GM12878 (cell line): ENCODE measurements at places on chromosomes 11 and 22.

DNA sequence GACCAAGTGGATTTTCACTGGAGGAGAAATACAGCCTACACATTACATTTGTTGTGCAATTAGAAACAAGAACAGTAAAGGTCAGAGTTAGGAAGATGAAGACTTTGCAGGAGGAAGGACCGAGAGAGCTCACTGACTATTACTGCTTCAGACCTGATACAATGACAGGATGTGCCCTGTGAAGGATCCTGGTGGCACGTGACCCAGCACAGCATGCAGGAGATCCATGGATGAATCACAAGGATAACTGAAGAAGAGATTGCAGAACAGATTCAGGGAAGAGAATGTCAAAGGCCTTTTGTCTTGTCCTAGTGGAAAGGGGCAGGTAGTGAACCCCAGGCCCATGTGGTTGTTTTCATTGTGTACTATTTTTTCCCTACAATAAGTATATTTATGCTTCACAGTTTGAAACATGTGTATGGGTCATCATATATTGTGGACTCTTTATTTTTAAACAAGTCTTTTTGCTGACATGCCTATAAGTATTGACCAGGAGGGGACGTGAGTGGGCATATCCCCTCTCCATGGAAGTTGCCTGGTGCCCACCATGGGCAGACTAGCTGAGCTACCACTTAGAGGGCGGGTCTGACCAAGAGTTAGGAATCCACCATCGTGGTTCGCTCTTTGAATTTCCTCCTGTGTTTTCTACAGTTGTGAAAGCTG lies 44.3 kb downstream of the RASSF10 start:
- DNase-seq: no peak

GRCh38 chr11:34044664-34045485 lies 6.7 kb upstream of the CAPRIN1 start:
- DNase-seq: no peak

GRCh38 chr11:10401256-10401655 lies 53.8 kb upstream of the AMPD3 start:
- no peak for DNase-seq

DNA sequence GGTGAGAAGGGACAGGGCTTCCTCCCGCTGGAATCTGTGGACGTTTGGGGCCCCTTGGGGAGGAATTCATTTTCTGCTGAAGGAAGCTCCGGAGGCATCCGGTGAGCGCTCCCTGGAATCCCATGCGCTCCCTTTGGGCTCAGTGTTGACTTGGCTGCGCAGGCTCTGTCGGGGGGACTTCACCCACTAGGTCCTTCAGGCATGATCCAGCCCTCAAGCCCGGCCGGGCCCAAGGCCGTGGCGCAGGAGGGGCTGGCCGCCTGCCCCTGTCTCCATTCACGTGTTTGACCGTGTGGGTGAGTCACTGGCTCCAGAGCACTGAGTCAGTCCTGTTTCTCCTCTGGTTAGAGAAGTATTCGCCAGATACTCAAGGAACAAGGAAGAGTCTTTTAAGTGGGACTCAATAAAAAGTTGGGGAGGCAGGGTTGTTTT lies 1.4 kb downstream of the CTTN start:
- DNase-seq: no peak

GRCh38 chr22:49391436-49391835 lies 436.2 kb downstream of the BRD1 start:
- DNase-seq: no peak

GRCh38 chr11:72950685-72951084 lies 136.5 kb downstream of the ATG16L2 start:
- no peak for DNase-seq

- DNase-seq: peak; percentile 97
These were observed 15.3 kb upstream of the CDC42BPG start for GRCh38 chr11:64859542-64860414.

DNA sequence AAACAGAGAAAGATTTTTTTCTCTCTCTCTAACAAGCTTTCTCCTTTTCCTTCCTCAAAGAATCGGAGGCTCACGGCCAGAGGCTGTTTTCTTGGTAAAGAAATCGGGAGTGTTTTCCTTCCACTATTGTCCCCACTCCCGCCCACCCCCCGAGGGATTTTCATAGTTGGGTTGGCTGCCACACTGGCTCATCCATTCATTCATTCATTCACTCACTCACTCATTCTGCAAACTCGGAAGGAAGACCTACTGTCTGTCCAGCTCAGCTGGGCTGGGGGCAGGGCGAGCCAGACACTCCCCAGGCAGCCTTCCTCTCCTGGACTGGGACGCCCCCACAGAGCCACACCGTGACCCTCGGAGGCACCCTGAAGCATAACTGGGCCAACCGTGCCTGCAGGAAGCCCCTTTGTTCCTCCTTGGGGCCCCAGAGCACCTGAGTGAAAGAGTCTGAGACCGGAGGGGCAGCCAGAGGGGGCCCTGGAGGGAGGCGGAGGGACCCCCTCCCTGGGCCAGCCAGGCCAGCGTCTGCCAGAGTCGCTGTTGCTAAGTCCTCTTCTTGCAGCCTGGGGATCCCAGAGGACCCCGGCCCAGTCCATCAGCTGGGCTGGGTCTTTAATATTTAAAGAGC lies 17.0 kb downstream of the CDKN1C start:
- DNase-seq: no peak

GRCh38 chr22:48651036-48651890 lies 1176.4 kb downstream of the BRD1 start:
- no peak for DNase-seq

GRCh38 chr11:24575392-24575791 lies 78.5 kb downstream of the LUZP2 start:
- no peak for DNase-seq

DNA sequence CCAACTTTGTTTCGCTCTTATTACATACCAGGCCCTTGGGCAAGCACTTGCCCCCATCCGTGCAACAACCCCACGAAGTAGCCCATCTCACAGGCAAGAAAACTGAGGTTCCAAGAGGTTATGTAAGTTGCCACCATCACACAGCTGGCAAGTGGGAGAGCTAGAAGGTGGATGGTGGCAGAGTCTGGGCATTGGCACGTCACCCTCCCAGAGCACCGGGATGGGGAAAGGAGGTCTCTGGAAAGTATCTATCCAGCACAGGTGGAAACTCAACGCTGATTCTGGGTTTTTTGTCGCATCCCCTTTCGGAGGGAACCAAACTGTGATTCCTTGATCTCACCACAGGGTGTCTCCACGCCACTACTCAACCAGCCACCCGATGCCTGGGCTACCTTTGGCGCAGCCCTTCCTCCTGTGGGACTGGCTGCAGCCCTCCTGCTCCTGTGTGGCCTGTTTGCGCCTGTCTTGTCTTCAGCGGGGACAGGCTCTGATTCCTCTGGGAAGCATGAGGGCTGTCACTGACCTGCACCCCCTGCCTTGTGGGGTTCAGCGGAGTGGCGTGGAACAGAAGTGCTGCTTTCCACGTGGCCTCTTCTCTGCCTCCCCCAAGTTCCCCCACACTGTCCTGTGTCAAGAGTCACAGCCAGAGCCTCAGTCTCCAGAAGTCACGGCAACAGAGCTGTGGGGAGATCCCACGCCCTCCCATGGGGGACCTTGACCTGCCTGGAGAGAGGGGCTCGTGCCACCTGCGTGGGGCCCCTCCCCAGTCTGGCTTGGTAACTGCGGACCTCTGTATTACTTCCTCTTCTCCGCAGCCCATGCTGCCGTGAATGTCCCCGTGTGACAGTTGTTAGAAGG lies 34.4 kb upstream of the TRIM29 start:
- DNase-seq: no peak

GRCh38 chr11:122721201-122721963 lies 65.9 kb downstream of the UBASH3B start:
- DNase-seq: no peak

- DNase-seq: no peak
These were observed 11.9 kb downstream of the CRTAM start for GRCh38 chr11:122850076-122850631.

DNA sequence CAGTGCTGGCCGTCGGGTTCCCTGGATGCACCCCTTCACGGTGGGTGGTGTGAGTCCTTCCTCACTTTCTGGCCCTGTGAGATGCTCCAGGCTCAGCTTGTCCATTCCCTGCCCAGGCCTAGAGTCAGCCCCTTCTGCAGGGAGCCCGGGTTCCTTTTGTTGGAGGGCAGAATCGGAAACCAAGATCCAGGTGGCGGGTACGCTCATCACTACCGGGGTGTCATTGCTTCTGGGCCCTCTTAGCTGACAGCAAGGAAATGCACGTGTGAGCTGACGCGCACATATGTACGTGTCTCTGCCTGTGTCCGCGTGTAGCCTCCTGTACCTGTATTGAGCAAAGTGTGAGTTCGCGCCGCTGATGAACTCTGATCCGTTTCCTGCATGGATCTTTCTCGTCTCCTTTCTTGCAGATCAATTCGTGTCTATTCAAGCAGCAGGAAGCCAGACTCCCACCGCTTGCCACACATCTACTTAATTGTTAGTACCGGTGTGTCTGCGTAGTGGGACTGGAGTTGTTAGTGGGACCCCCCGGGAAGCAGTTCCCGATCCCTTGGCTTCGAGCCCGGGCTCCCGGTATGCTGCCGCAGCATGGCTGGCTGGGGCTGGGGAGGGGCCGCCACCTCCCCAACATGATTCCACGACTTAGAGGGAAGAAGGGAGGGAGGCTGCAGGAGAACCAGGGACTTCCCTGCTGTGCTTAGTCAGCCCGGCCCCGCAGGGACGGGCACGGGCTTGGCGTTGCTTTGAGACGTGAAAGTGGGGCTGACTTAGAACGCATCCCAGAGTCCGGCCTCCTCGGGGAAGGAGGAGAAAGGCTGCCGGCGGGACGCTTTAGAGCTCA lies 35.9 kb upstream of the GRAMD4 start:
- DNase-seq: no peak

- no peak for DNase-seq
These were observed 13.0 kb downstream of the APBB1 start for GRCh38 chr11:6405846-6406245.

- no peak for DNase-seq
These were observed 335.7 kb upstream of the PLET1 start for GRCh38 chr11:112596324-112596723.

GRCh38 chr22:21701384-21701971 lies 34.1 kb downstream of the YPEL1 start:
- DNase-seq: no peak

- DNase-seq: no peak
These were observed 16.5 kb downstream of the P2RX3 start for GRCh38 chr11:57354699-57355098.

- no peak for DNase-seq
These were observed 9.7 kb upstream of the APOL4 start for GRCh38 chr22:36211237-36211861.

- no peak for DNase-seq
These were observed 6.5 kb downstream of the AIP start for GRCh38 chr11:67489203-67489884.

DNA sequence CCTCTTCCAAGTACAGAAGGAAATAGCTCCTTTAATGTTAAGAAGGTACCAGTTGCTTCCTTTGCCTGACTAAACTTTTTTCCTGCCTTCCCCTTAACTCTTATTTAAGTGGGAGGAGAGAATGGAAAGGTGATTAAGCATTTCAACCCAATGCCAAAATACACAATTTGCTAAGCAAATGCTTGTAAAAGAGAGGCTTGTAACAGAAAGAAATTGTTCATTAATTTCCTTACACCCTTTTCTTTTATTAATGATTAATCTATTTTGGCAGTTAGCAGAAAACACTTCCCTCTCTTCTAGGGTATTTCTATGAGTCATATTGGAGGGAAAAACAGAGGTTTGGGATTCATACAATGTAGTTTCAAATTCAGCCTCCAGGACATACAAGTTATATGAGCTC lies 427.6 kb upstream of the FAT3 start:
- no peak for DNase-seq

GRCh38 chr11:115700981-115701875 lies 197.0 kb upstream of the CADM1 start:
- DNase-seq: no peak

DNA sequence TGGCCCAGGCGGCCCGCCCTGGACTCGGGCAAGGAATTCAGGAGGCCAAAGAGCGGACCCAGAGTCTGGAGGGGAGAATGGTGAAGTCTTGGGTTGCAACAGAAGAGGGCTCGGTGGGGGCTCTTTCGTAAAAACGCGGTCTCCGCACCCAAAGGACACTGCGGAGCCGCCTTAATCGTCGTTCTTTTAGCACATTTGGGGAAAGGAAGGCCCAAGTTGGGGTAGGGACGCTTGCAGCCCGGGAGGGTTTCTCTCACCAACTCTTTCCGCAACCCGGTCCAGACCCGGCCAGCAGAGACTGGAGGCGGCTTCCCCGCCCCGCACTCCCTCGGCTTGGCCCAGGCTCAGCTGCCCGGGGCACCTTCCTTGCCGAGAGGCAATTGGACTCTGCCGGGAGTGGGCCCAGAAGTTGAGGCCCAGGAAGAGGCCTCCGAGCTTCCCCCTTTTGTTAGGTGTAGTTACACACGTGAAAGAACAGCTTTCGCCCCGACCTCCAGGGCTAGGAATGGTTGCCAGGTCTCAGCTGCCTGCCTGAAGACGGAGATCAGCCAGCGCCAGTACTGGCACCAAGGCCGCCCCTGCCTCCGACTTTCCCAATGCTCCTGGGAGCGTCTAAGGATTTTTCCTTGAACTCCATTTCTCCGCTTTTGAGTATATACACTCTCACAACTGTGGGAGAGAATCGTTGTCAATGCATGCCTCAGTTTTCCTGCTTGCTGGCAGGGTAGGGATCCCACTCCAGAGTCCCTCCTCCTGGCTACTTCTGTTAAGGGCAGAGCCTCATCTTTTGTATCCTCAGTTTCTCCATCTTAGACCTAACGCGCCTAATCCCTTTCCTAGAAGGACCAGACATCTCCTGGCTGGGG lies 3.7 kb downstream of the ALX4 start:
- DNase-seq: no peak

DNA sequence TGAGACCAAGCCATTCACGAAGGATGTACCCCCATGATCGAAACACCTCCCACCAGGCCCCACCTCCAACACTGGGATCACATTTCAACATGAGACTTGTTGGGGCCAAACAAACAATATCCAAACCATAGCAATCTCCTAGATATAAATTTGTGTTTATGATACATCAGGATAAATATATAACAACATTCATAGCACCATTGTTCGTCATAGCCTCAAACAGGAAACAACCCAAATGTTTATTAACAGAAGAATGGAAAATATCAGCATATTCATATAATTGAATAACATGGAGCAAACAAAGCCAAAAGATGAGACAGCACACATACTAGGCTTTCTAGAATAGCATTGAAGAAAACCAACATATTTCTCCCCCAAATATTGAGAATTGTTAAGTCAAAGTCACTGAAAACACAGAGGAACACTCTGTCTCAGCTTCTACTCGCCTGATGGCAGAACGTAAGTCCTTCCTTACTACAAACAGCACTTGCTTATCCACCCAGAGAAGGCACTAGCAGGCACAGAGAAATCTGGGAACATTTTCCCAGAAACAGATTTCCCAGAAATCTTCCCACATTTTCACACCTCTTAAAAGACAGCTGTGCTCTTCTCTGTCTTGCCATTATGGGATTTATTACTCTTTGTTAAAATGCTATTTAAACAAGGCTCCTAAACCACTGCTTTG lies 8.1 kb upstream of the GDPD4 start:
- no peak for DNase-seq
